ENCODE measurements at places on chromosomes 7 and 10.

DNA sequence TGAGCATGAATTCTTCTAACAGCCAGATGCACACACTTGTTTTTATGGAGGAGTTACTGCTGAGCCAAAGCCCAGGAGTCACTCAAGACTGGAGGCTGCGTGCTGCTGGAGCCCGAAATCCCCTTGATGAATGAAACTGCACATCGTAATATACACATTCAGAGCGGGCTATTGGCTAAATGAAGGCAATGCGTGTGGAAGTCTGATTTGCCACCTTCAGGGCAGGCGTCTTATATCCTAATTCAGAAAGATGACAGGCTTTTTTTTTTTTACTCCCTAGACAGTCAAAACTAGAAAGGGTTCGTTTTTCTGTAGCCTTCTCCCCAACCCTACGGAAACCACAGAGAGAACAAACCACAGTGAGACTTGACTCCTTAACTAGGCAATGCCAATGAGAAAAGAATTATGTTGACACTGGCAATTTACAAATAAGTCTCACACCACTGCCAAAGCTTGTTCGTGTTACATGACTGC is 227.2 kb upstream of the KLF14 start:
- DNase-seq = no peak

GRCh38 chr10:121800146-121800545 is 127.7 kb downstream of the ATE1 start:
- no peak for DNase-seq

DNA sequence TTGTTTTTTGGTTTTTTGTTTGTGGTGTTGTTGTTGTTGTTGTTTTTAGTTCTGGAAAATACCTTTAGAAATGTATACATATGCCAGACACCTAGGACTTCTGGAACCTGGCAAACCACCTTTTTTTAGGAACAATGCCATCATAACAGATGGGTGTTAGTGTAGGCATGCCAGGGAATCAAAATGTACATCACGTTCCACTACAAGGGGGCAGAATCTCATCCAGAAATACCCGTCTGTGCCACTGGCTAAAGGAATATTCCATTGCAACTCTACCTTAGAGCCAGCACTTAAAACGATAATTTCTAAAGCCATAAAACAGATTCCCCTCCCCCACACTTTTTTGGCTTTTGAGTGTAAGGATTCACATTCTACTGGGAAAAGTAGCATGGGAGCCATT is 239.8 kb downstream of the ETV1 start:
- no peak for DNase-seq

DNA sequence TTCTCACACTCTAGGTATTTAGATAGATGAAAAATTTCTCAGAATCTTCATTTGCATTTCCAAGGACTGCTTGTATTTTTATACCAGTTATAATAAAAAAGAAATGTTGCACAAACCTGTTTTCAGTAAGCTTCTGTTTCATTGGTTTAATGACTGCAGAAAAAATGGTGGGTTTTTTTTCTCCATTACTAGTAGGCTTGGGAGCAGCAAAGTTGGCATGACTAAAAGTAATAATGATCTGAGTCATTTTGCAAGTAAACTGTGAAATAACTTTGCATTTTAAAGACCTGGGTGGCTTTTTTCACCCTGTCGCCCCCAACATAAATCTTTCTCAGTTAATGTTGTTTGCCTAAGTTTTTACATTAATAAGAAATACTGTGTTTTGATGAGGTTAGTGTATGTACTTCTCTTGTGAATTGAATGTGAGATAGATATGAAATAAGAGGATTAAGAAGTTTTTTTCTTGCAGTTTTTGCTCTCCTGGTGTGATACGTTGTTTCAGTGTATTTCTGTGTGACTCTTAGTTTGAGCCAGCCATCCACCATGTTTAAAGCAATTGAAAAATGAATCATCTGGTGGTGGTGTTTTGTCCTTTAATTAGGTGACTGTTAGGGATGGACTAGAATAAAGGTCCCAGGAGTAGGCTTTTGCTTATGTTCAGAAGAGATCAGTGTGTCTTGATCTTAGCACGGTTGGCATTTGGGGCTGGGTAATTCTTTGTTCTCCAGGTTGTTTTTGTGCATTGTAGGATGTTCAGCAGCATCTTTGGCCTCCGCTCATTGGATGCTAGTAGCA is 1.8 kb downstream of the GNAI1 start:
- no peak for DNase-seq

- no peak for DNase-seq
Measured at GRCh38 chr10:26502986-26503385, 64.8 kb downstream of the APBB1IP start.

DNA sequence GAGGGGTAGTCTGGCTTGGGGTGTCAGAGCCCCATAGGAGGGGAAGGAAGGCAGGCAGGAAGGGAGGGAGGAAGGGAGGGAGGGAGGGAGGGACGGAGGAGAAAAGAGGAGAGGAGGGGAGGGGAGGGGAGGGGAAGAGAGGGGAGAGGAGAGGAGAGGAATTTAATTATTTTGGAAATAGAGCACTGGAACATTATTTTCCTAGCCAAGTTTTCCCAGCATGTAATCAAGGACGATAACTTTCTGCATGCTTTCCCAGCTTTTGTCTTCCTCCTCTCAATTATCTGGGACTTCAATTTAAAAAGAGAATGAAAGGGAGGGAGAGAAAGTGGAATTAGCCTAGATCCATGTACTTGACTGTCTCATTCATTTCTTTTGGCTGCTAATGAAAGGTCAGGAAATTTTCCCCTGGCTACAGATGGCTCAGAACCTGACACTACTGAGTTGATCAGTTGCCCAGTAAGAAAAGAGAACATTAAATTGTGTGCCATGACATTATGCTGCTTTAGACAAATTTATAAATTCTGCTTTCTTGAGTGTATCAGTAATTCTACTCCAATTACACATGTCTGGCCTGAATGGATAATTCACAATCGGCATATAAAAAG is 148.8 kb downstream of the LRRC4 start:
- no peak for DNase-seq

- no peak for DNase-seq
Measured at GRCh38 chr10:11570751-11571150, 40.7 kb downstream of the USP6NL start.

Measured in activated gamma-delta T cell (primary cell).